ENCODE measurements at places on chromosomes 7 and 10.

DNA sequence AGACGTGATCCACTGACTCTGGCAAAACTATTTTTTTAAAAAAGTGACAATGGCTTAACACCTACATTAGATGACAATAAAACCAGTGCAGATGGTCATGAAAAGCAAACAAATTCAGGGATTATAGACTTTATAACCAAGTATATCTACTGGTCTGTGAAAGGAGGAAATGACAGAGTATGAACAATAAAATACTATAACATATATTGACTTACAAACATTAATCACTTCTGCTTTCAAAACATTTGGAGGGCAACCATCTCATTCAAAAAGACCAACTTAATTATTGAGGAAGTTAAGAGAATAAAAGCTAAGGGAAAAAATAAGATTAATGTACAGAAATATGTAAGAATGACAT, 34.8 kb downstream of the JMJD1C start:
- no peak for DNase-seq

- no peak for DNase-seq
These were observed 19.0 kb upstream of the PDE1C start for GRCh38 chr7:32089256-32089655.

GRCh38 chr10:15642095-15642494, 77.6 kb downstream of the ITGA8 start:
- peak; percentile 49 for DNase-seq

GRCh38 chr7:87148332-87148955, 3.8 kb upstream of the DMTF1 start:
- DNase-seq: peak; percentile 32

- DNase-seq: no peak
These were observed 131.1 kb downstream of the CNNM2 start for GRCh38 chr10:103049237-103049636.

GRCh38 chr7:7698930-7699329, 19.5 kb downstream of the RPA3 start:
- no peak for DNase-seq

DNA sequence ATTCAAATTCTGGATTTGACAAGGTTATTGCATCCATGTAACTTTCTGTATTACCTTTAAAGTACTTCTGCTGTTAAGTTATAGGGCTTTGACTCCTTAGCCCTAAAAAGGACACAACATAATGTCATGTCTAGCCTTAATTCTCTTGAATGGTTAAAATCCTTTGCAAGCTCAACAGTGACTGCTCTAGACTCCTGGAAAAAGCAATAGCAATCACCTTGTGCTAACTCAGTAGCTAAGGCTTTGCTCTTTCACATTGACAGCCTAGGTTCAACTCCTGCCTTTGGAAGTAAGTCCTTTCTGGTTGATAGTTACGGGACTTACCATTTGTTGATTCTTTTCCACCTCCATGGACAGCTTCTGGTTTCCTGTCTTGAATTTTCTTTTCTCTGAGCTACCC, 16.1 kb upstream of the CREB3L2 start:
- DNase-seq: no peak

All from M059J (cell line).